ENCODE measurements at places on chromosomes 2 and 18.

- no peak for DNase-seq
These were observed 128.8 kb upstream of the TTC39C start for GRCh38 chr18:23885750-23886149.

GRCh38 chr2:118269408-118270051 is 181.3 kb downstream of the INSIG2 start:
- DNase-seq = no peak

- DNase-seq = no peak
These were observed 13.9 kb downstream of the ARPC2 start for GRCh38 chr2:218230882-218231281.

DNA sequence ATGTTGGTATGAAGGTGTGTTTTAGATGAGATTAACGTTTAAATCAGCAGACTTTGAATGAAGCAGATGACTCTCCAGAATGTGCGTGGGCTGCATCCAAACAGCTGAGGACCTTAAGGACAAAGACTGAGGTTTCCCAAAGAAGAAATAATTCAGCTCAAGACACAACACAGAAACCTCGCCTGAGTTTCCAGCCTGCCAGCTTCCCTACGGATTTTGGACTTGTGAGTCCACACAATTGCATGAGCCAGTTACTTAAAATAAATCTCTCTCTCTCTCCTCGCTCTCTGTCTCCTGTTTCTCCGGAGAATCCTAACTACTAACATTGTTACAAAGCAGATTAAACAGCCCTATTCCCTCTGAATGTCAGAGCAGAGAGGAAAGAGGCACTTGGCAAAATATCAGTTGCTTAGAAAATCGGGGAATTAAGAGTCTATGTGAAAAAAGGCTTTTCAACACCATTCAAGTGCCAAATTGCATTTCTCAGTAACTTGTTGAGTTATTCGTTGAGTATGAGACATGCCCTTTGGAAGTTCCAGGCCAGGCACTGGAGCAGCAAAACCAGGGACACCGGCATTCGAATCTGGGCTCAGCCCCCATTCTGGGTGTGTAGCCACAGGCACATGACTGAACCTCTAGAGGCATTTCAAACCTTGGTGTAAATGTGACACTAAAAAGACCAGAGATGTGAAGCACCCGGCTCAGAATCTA is 174.6 kb upstream of the PID1 start:
- DNase-seq = no peak

DNA sequence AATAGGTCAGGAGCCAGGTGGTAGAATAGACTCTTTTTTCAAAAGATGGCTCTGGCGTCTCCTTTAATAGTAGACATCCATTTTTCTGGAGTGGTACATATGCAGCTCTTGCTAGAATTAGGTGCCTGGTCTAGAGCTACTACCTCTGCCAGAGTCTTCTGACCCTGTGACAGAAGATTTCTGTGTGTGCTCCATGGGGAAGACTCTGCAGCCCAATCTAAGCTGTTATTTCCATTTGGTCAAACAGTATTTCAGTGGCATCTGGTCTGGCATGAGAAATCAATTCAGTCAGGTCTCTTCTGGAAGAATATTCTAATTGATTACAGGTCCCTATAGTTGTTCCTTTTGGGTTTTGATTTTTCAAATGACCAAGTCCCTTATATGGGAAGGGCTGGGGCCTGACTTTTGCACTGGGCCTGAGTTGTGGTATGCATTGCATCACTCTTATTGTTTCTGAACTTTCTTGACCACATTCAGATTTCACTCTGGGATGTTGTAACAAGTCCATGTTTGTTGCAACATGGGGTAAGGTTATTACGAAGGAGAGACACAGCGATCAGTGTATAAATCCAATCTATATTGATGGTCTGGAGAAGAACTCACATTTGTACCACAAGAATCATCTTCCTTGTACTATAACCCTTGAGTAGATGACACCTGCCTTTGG is 12.1 kb downstream of the MXD1 start:
- no peak for DNase-seq

- no peak for DNase-seq
These were observed 1.6 kb upstream of the FHOD3 start for GRCh38 chr18:36295880-36296301.

Data from right kidney (tissue), 9 donors.